Breast epithelium (tissue), 4 donors: ENCODE measurements at places on chromosomes 5 and 9. TPM values are rescaled to one million over a fixed set of nuclear protein-coding genes. Genes with fewer than 3 reads are reported as not detected.

The LHX3 gene
- total RNA-seq: not detected

The GABRB2 gene
- total RNA-seq: 10.7 TPM

The CDH10 gene
- total RNA-seq: not detected

The FOXD4L4 gene
- total RNA-seq: not detected

The LCN12 gene
- total RNA-seq: 5.6 TPM

The ADAMTSL1 gene
- 3.6 TPM for total RNA-seq

The SLC9A3 gene
- 5.6 TPM for total RNA-seq

The SLC34A3 gene
- total RNA-seq: not detected

The CDHR2 gene
- not detected for total RNA-seq

GRCh38 chr5:119410448-119411159 lies 41.7 kb upstream of the HSD17B4 start:
- DNase-seq: no peak

- no peak for DNase-seq
Measured at GRCh38 chr9:83355729-83356151, 182.5 kb downstream of the FRMD3 start.

- DNase-seq: no peak
Measured at GRCh38 chr9:118000581-118000980, 296.4 kb downstream of the TLR4 start.

- no peak for DNase-seq
Measured at GRCh38 chr5:177336112-177336511, 15.4 kb downstream of the LMAN2 start.

DNA sequence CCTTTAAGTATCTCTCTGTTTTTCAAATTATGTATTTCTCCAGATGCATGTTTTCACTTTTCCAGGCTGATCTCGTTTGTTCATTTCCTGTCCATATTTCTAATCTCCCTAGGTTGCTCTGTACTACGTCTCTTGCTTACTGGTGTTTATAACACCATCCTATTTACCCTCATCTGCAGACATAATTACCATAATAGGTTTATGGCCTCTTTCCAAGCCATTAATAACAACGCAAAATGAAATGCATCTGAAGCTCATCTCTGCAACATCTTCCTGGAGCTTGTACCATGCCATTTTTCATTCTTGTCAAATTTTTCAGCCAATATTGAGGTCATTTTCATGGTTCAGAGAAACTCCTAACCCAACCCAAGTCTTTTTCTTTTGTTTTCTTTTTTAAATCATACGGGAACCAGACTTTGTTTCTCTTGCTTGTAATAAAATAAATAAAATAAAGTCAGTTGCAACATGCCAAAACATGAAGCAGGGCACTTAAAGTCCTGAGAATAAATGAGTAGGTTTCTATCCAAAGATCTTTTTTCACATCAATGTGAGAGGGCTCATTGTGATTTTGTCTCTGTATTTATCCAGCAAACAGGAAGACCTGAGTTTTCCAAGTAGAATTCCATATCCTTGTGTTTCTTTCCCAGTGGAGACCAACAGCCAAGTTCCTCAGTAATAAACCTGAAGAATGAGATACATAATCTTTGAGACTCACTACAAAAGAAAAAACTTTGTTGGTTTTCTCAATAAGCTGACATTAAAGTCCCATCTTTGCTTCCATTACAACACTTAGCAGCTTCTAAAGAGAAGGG lies 37.0 kb downstream of the DPYSL3 start:
- no peak for DNase-seq

DNA sequence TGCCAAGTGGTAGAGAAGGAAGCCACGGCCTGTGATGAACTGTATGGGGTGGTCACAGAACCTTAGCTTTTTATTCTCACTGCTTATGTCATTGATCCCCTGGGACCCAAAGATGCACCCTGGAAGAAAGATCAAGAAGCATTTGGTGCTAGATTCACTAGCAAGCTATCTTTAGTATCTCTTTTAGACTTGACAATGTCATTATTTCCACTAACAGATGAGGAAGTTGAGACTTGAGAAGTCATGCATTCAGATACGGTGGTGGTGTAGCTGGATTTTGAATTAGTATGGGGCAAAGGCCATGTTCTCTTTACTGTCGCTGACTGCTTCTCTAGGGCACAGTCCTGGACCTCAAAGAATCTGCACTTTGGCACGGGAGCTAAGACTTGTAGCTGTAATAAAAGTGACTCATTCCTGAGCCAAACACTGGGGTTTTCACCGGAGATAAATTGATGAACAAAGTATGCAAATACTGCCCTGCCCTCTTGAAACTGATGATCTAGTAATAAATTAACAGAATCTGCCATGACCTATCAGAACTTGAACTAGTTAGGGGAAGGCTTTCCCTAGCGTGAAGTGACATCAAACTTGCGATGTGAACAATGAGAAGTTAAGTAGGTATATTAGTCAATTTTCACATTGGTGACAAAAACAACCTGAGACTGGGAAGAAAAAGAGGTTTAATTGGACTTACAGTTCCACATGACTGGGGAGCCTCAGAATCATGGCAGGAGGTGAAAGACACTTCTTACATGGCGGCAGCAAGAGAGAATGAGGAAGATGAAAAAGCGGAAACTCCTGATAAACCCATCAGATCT lies 5.4 kb downstream of the GDA start:
- no peak for DNase-seq

DNA sequence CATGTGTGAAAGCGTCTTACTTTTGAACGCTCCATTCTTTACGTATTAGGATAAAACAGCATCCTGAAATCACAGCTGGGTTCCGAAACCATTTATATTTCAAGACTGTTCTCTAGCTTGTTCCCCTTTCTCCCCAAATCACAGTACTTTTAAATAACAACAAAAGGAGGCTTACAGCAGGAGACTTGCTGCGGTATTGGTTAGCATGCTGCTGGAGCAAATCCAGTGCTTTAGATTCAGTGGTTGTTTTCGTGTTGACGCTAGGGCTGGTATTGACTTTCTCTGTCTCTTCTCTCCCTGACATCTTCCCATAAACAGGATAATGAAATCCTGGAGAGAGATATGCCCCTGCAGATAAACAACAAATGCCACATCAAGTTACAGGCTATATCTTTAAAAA lies 103.1 kb downstream of the ZNF608 start:
- no peak for DNase-seq

DNA sequence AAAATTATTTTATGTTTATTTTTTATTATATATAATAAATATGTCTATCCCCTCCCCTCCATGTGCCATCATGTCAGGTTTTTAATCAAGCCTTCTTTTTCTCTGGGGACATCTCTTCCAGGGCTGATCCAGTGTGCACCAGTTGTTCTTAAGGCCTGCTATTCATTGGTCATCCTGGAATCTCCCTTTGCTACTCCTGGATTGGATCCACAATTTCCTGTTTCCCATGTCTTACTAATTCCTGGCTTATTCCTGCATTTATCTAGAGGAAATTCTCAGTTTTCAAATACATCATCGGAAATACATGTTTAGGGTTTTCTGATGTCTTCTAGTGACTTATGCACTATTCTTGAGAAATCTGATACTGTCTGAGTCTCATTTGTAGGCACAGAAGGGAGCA lies 56.8 kb downstream of the ANGPTL2 start:
- DNase-seq: no peak

DNA sequence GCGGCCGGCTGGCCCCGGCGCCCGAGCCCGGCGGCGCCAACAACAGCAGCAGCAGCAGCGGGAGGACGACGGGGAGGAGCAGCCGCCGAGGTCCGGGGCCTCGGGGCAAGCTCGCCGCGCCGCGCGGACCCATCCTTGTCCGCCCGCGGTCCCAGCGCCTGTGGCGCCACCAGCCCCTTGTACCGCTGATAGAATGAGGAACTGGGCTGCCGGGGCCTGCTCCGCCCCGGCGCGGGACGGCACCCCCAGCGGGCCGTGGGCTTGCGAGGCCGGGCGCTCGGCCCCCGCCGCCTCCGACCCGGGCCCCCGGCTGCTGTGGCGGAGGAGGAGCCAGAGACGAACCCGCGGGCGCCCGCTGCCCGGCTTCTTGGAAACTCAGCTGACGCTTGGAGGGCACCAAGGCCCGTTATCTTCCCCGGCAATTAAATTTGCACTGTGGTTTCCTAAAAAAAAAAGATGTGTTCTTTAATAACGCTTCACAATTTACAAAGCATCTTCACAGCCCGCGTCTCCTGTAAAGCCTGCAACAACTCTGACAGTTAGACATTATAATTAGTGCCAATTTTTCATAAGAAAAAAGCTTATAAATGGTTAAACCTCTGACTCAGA lies at the start of gene ARSB:
Gene ARSB, minus strand, starts transcription at position 195 of the 609 bp plus-strand sequence. Its CDS starts 62 bp downstream, at position 133.
- DNase-seq: no peak
